ENCODE measurements at places on chromosomes 4 and X.

- DNase-seq = no peak
Observed at GRCh38 chrX:148541584-148541940, 41.1 kb downstream of the AFF2 start.

GRCh38 chr4:11404431-11404830 is 24.3 kb downstream of the HS3ST1 start:
- no peak for DNase-seq

DNA sequence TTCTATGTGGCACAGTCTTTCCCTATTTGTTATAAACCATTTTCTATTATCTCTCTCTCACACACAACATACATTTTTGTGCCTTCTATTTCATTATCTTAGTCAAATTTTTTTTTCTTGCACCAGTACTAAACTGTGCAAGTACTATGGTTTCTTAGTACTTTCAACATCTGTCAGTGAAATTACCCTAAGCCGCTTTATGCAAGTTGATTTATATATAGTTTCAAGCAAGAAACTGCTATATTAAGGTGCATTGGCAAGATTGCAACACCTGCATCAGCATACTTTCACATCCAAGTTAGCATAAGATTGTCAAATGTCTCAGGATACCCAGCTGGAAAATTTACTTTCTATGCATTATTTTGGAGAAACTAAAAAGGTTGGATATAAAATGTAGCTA is 180.2 kb upstream of the FSTL5 start:
- no peak for DNase-seq

- DNase-seq = no peak
Observed at GRCh38 chr4:3623106-3623505, 90.9 kb upstream of the LRPAP1 start.

- DNase-seq = no peak
Observed at GRCh38 chr4:22019676-22020075, 71.1 kb upstream of the KCNIP4 start.

GRCh38 chr4:176680668-176681180 is 112.0 kb downstream of the VEGFC start:
- DNase-seq = no peak

DNA sequence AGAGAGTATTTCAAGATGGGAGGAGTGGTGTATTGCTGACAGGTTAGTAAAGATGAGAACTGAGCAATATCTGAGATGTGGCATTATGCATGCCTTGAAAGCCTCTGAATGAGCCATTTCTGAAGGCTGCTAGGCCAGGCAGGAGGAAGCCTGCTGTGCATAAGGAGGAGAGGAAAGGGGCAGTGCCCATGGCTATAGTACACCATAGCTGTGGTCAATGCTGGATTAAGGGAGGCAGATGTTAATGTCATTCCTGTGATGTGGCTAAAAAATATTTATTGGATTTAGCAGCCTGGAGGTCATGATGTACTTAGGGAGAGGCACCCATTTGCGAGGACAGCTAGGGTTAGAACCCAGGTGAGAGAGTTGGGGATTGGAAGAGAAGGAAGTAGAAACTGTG is 130.0 kb upstream of the LNX1 start:
- DNase-seq = no peak

DNA sequence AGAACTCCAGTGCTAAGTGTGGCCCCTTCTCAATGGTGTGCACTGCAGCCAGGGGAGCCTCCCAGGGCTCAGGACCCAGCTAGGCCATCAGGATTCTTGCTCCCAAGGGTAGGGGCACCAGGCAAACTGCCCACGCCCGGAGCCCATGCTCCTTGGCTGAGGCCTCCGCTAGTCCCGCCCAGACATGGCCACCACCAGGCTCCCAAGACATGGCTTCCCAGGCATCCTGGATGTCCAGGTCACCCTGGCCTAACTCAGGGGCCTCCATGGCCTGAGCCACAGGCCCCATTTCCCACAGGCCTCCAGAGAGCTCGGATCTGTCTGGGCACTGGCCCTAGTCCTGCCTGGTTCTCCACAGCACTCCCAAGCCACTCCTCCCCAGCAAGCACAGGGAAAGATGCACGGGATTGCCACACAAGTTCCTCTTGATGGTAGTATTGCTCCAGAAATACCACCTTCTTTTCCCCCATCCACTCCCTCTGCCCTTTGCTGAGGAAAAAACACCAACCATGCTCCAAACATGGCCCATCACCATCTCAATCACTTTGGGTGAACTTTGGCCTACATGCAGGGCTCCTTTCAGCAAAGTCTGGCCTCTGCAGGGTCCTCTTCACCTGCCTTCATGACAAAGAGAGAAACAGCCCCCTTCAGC is 274.7 kb upstream of the AGTR2 start:
- DNase-seq = no peak

- no peak for DNase-seq
Observed at GRCh38 chr4:41613386-41613785, 75.4 kb downstream of the LIMCH1 start.

GRCh38 chrX:16018291-16018690 is 105.1 kb upstream of the GRPR start:
- no peak for DNase-seq

DNA sequence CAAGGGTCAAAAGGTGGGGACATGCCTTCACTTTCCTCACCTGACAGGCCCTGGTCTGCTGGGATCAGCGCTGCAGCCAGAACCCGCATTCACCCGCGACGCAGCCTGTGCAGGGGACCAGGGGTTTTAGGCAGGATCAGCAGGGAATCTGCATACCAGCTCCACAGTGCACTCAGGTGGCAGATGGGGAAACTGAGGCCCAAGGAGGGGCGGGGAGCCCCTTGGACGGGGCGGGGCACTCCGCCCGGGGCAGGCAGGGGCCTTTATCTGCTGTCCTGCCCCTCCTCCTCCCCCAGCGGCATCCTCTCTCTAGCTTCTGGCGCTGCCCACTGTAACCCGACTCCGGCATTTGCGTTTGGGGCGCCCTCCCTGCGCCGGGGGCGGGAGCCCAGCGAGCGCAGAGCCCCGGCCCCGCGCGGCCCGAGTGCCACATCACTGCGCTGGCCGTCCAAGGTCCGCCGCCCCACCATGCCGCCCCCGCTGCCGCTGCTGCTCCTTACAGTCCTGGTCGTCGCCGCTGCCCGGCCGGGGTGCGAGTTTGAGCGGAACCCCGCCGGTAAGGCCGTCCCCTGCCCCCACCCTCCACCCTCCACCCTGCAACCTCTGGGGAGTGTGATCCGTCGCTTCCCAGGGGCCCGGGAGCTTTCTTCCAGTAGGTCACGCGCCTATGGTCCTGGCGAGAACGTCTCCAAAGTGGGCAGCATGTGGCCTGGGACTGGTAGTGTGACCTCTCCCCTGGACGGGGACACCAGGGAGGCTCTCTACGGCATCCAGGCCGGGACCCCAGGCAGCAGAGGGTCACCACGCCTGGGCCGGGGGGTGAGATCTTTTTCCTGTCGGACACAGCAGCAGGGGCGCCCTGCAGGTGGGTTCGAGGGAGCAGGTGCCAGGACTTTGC is at the start of gene CPZ:
Gene CPZ (plus strand): TSS at position 400 of the 898 bp plus-strand sequence. CDS start 69 bp downstream, at position 469.
- DNase-seq = no peak

DNA sequence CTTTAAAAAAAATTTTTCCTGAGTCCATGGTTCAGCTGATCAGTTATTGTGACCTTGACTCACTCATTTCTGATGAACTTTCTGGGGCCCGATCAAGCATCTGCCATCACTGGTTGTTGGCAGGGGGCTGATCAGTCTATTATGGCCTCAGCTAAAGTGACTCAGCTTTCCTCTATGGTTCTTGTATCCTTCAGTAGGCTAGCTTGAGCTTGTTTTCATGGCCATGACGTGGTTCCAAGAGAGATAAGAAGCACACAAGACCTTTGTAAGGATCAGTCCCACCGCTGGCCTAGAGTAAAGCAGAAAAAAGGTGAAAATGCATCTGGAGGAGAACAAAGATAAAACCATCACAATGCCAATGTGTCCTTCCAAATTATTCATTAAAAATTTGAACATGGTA is 29.8 kb upstream of the EPGN start:
- no peak for DNase-seq

- no peak for DNase-seq
Observed at GRCh38 chr4:113083346-113083745, 33.9 kb downstream of the ANK2 start.

GRCh38 chr4:23373261-23373660 is 516.6 kb downstream of the PPARGC1A start:
- DNase-seq = no peak

DNA sequence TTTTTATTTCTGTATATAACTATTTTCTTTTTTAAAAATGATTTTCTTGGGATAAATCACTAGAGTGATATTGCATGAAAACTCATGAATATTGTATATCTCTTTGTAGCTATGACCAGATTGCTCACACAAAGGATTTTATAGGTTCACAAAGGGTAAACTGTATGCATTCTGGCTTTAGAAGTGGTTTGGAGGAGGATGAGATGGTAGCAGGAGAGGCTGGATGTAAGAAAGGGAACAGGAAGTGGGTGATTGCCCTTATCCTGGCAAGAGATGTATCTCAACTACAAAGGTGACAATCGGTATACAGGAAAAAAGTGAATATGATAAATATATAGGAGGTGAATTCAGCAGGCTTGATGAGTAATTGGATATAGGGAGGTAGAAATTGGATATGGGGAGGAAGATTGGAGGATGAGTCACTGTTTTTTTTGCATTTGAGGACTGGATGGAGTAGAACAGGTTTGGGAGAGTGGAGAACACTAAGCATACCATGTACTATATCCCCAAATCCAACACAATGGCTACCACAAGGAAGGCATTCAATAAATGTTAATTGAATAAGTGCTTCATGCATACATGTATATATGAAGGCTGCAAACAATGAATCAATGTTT is 9.9 kb downstream of the FGG start:
- no peak for DNase-seq

GRCh38 chr4:153451911-153452657 is 14.1 kb upstream of the TMEM131L start:
- no peak for DNase-seq

DNA sequence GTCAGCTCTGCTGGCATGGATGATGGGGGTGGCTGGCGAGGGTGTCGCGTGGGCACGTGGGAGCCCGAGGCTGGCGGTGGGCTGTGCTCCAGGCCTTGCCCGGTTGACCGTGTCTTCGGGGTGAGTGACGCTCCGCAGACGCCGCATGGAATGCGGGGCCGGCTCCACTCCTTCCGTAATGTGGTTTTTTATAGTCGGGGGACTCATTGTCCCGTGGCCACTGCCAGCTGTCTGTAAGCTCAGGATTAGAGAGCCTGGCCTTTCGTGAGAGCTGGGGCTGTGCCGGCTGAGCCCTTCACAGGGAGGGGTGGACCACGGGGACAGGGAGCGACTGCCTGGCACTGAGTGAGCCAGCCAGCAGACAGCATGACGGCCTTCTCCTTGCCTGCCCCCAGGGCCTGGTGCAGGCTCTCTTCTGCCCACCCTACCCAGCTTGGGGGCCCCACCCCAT is 20.4 kb downstream of the DOK7 start:
- no peak for DNase-seq

DNA sequence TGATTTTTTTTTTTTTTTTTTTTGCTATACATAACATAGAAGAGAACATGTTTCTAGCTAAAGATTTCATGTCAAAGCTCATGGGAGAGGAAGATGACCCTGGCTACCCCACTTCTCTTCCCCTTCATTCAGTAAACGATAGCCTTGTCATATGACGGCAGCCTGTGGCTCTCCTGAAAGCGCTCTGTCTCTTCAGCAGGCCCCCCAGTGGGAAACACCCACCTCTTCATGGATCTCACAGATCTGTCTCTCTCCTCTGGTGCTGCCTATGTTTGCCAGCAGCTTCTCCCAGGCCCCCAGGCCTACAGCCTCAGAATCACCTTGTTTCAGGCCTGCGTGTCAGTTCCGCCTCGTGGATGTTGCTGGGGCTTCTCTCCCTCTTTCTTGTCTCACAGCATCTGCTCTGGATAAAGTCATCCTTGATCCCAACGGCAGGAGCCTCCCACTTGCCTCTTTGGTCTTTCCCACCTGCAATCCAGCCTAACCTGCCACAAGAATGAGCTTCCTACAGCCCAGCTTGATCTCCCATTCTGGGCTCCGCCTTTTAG is 34.6 kb downstream of the RHOH start:
- DNase-seq = no peak

GRCh38 chr4:100803751-100804150 is 285.9 kb upstream of the EMCN start:
- no peak for DNase-seq

DNA sequence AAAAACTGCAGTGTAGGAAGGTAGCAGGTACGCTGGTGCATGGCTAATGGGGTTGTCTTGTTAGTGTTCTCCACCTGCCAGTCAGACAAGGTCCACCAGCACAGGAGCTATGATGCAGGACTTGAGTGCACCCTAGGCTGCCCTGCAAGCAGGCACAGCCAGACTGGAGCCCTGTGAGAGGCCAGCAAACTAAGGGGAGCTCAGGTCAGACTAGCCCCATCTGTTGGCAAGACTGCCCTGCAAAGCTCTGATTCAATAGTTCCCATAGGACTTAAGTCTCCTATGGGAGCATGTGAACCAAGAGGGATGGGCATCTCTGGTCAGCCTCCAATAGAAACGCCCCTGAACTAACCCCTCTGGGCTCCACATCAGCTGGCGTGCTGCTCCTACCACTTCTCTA is 1307.3 kb downstream of the C4orf33 start:
- no peak for DNase-seq

DNA sequence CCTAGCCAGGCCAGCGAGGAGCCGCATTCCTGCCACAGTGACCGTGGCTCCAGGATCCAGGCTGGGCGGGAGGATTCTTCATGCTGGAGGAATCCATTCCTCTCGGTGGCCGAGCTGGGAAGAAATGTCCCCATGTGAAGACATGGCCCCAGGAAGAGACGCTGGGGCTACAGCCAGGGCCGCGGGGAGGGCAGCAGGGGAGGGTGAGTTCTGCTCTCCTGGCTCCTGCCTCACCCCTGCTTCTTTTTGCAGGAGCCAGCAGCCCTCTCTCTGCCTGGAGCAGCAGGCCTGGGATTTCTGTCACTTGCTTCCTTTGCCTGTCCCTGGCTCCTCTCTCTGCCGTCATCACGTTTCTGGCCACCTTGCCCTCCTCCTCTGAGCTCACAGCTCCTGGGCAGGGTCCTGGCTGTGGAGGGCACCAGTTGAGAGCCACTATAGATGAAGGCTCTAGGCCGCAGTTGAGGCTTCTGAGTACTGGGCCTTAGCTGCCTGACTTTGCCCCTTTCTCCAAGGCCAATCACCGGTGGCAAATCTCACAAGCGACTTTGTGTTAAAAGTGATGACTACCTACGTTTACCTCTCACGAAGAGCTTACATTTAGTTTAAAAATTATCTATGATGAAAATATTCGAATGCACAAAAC is 48.3 kb downstream of the ENPP6 start:
- no peak for DNase-seq

DNA sequence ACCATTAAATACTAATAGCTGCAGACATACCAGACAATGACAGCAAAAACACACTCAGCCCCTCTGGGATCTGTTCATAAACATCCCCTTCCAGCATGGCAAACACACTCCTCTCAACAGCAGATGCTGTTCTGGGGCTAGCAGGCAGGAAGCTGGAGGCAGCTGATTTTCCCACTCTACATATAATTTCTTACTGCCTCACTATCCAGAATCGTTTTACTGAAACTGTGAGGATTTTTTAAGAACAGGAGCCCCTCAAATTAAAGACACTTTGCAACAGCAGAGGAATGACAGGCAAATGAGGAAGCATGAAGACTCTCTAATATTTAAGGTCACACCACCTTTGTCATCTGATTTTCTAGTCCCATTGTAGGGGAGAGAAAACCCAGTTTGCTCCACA is 2.2 kb downstream of the MAPK10 start:
- no peak for DNase-seq

GRCh38 chrX:152202886-152203285 is 64.5 kb upstream of the MAGEA10 start:
- DNase-seq = no peak

- no peak for DNase-seq
Observed at GRCh38 chrX:82734140-82734539, 774.0 kb upstream of the POU3F4 start.
